ENCODE measurements at places on chromosomes 5 and 9. TPM values are rescaled to one million over a fixed set of nuclear protein-coding genes. Genes with fewer than 3 reads are reported as not detected.
A peak's percentile ranks its signal among the peaks of the same experiment; 100 is the strongest.

C9orf153 gene
- 0.92 TPM for total RNA-seq

GRCh38 chr9:73596321-73596720 is 444.7 kb downstream of the ANXA1 start:
- no peak for DNase-seq

DNA sequence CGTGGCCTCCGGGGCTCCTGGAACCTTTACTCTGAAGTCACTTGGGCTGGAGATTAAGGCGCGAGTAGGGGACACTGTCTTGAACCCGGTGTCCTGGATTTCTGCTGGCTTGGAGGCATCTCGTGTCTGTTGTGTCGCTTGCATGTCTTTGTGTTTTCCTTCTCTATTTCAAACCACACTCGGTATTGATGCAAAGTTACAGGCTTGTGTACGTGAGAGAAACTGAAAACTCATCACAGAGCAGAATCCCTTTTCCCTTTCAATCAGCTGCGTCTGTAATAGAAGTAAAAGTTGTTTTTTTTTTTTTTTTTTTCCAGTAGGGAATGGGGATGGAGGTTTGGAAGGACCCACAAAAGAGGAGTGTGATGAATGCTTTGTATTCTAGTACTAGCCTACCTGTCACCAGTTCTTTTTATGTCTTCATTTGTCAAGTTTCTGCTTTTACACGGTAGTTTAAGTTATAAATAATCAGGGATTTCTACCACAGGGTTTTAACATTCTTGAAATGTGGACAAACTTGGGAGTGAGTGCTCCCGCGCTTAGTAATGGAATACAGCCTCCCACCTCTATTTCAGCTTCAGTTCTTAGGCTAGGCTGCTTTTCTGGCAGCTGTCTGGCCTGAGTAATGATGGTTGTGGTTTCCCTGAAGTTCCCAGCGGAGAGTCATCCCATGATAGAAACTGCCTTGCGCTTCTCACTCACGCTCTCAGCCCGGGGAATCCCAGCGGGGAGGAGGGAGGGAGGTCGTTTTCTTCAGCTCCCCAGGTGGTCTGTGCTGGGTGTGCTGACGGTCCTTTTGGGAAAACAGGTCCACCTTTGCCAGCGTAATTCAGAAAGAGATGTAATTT is 763 bp downstream of the TJP2 start:
- DNase-seq, result peak; percentile 76

DNA sequence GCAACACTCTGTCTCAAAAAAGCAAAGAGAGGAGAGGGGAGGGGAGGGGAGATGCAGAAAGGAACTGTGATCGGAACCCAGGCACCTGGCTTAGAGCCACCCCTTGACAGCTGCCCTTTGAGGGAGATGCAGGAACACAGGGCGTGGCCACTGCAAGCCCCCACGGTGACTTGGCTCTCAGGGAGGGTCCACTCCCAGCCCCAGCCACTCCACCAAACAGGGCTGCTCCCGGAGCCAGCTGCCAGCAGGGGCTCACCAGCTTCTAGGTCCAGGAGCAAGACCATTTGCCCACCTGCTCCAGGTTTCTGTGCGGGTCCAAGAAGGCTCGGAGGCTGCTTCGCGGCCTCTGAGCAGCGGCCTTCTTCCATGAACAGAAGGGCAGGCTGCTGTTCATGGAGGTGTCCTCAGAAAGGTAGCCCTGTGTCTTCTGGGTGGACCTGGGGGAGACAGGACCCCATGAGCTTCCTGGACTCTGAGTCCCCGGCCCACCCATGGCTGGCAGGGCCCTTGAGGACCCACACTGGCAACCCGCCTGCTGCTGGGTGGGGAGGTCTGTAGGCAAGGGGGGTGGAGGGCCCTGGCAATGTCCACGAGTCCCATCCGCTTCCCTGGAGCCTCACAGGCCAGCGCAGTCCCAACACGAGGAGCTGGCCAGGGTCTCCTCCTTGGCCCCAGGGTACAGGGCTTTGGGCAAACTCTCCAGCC is 7.9 kb downstream of the C9orf50 start:
- no peak for DNase-seq

DNA sequence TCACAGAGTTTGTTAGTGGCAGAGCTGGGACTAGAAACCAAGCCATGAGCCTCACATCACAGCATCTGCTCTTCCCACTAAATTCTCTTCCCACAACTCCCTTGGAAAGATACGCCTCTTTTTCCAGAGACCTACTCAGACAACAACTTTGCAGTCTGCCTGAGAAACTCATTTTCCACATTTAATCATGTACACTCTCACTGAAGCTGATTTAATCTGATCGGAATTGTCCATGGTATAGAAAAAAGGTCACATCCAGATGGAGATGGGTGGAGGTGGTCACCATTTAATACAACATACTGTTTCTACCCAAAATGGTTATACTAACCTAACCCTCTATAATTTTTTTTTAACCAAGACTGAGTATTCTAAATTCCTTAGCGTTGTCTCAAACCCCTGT is 366.2 kb downstream of the ENC1 start:
- no peak for DNase-seq

DNA sequence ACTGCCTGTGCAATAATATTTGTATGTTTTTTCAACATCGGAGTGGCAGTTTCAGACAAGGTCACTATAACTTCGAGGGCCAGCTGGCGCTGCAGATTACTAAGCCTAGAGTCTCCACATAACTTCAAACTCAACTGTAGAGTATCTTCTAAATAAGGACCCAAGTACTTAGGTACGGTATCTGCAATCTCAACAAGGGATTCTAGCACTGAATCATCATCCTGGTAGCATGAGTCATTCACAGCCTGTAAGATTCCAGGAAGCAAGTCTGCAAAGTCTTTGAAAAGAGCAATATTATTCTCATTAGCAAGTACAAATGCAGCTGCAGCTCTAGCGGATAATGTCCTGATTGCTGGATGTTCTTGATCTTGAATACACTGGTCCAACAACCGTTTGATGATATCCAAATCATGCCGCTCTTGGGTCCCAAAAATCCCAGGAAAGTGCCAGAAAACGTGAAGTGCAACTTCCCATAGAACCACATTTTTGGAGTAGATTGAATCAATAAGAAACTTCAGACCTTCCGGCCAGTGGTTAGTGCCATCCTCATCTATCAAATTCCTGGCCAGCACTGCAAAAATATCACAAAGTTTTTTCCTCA is 654 bp downstream of the RANBP6 start:
- DNase-seq, result peak; percentile 32

- no peak for DNase-seq
Observed at GRCh38 chr5:59430066-59430685, 463.4 kb downstream of the PDE4D start.

- no peak for DNase-seq
Observed at GRCh38 chr9:89457376-89457855, 40.5 kb downstream of the SEMA4D start.

- DNase-seq, result no peak
Observed at GRCh38 chr9:131688377-131688776, 51.5 kb downstream of the RAPGEF1 start.

PCDHB15 gene
- 6.6 TPM for total RNA-seq

DNA sequence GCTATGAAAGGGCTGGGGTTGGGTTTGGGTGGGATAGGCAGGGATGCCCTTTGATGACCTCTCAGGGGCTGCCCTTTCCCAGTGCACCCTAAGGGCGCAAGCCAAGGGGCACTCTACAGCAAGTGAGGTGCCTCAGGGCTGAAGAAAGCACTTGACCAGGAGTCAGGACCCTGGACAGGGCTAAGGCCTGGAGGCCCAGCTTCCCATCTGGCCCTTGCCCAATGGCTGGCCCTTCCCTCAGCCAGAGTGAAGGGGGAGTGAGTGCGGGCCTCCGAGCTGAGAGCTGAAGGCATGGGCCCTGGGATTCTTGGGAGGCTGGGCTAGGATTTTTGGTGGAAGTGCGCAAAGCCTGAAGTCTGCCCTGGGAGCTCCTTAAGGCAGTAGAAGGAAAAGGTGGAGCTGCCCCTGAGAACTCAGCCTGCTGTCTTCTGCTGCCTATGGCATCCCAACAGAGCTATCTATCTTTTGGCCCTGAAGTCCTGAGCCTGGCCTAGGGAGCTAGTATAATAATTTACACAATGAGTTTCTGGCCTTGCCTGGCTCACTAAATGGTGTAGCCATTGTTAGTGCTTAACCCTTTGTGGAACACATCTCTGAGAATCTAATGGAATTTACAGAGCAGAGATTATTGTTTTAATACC is 16.4 kb downstream of the JADE2 start:
- DNase-seq, result peak; percentile 48

GRCh38 chr5:78006449-78006848 is 230.3 kb upstream of the TBCA start:
- no peak for DNase-seq

PRRX2 gene
- total RNA-seq, result 2.6 TPM
